ENCODE measurements at places on chromosomes 7 and 10.

- no peak for DNase-seq
Measured at GRCh38 chr10:93280121-93280698, 201.9 kb downstream of the MYOF start.

- DNase-seq, result no peak
Measured at GRCh38 chr7:69367780-69368179, 230.5 kb upstream of the AUTS2 start.

DNA sequence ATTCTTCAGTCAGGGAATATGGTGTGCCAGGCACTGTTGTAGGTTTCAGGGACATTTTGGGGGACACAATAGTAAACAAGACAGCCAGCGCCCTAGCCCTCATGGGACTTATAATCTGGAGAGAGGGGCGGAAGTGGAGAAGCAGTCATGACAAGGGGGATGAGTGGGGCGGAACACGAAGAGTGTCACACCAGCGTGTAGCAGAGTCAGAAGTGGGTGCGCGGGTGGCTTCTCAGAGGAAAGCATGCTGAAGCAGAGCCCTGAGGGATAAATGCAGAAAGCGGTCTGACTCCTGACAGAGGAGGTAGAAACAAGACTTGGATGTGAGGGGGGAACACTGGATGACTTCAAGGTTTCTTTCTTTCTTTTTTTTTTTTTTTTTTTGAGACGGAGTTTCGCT is 160.3 kb upstream of the LYZL2 start:
- no peak for DNase-seq

GRCh38 chr10:926075-926698 is 5.3 kb downstream of the LARP4B start:
- DNase-seq, result no peak

- DNase-seq, result no peak
Measured at GRCh38 chr7:133300811-133301210, 47.9 kb downstream of the EXOC4 start.

GRCh38 chr10:111186358-111186757 is 109.5 kb downstream of the ADRA2A start:
- DNase-seq, result no peak

- no peak for DNase-seq
Measured at GRCh38 chr10:122113945-122114747, 125.2 kb downstream of the TACC2 start.

DNA sequence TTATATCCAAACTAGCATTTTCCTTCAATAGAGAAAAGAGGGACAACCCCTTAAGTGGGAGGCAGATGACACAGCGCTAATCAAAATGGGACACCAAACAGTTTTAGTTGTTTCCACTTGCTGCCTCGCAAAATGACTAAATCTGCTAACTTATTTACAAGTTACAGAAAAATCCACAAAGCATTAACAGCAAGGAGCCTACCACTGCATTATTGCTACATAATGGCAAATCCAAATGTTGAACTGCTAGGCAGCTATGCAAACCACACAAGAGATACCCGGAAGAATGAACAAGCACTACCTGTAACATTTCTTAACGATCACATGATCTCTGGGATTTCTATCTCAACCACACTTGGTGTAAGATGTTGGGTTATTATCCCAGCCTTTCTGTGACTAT is 96.7 kb downstream of the SFMBT2 start:
- DNase-seq, result no peak

DNA sequence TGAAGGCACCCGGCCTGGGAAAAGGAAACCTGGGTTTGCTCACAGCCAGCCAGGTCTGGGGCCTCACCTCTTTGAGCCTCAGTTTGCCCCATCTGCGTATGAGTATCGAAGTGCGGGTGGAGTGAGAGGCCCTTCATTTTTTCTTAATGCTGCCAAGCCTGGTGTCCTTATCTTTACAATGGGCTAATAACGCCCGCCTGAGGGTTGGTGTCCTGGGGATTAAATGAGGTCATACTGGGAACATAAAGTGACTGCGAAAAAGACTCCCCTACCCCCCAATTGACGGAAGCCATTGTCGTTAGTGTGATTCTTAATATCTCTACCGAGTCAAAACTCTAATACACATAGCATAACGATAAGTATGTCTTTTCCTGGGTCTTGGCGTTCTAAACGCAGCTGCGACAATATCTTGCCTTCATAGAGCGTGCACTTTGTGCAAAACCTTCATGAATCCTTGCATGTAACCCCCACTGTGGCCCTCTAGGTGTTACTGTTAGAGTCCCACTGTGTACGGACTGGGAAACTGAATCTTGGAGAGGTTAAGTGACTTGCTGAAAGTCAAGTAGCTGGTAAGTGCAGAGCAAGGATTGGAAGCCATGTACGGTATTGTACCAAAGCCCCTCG is 11.4 kb upstream of the GRB10 start:
- no peak for DNase-seq

DNA sequence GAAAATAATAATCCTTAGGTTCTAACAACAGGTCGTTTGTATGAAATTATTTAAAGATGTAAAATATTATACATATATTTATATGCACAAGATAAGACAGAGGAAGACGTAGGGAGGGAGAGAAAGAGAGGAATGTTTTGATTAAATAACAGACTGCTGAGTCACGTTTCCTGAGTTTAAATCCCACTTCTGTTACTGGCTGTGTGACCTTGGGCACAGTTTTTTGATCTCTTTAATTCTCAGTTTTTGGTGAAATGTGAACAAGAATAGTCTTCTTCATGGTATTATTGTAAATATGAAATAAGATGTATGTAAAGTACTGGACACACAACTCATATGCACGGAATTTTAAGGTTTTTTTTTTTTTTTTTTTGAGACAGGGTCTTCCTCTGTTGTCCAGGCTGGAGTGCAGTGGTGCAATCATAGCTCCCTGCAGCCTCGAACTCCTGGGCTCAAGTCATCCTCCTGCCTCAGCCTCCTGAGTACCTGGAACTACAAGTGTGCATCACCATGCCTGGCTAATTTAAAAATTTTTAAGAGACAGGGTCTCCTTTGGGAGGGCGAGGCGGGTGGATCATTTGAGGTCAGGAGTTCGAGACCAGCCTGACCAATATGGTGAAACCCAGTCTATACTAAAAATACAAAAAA is 42.6 kb downstream of the BAMBI start:
- DNase-seq, result no peak

- DNase-seq, result no peak
Measured at GRCh38 chr10:3215153-3215775, 42.7 kb upstream of the PITRM1 start.

GRCh38 chr10:93413252-93413689 is 68.9 kb downstream of the MYOF start:
- no peak for DNase-seq

GRCh38 chr10:52146766-52147165 is 167.3 kb upstream of the DKK1 start:
- no peak for DNase-seq

DNA sequence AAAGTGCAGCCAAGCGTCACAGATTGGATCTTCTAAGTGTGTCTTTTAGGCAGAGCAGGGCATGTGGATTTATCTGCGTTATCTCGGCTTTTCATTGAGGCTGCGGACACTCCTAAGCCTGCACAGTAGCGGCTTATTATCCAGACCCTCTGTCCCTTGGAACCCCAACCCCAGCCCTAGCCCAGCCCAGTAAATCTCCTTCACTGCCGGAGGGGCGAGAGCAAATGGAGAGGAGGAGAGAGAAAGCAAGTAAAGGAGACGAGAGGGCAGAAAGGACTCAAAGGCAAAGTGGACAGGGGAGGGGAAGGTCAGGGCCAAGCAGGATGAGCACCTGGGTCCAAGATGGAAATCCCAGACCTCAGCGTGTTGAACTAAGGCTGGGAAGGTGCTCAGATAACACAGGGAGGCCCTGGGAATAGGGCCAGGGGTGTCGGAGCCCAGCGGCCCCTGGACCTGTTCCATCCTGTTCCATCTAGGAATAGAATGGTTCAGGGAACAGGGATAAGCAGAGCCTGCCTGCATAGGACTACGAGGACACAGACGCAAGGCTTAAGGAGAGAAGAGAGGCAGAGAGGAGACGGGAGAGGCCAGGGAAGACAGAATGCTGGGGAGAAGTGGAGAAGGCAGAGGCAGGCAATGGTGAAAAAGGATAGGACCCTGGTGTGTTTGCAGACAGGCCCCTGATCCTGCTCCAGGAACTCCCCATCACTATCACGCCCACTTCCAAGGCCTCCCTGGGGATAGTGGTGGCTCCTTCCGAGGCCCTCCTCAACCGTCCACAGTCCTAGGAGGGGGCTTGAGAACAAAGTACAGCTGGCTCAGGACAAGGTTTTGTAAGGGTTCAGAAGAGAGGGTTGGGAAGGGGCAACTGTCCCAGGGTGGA is 99.6 kb downstream of the CHST15 start:
- no peak for DNase-seq

- no peak for DNase-seq
Measured at GRCh38 chr10:125684581-125684980, 1.6 kb upstream of the TEX36 start.

DNA sequence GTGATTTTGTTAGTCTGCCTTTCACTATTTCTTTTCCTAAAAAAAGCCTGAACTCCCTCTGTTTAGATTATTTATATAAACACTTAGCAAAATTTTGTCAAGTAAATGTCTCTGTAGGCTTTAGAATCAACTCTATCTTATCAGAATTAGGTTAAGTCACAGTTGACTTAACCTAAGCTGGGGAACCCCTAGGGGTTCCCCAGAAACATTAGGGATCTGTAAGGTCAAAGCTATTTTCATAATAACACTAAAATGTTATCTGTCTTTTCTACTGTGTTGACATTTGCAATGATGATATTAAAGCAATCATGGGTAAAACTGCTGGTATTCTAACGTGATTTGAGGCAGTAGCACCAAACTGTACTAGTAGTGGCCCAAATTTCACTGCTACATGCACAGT is 24.3 kb downstream of the DYNC1I1 start:
- DNase-seq, result no peak

- no peak for DNase-seq
Measured at GRCh38 chr7:152751449-152752141, 8.0 kb upstream of the ACTR3B start.

DNA sequence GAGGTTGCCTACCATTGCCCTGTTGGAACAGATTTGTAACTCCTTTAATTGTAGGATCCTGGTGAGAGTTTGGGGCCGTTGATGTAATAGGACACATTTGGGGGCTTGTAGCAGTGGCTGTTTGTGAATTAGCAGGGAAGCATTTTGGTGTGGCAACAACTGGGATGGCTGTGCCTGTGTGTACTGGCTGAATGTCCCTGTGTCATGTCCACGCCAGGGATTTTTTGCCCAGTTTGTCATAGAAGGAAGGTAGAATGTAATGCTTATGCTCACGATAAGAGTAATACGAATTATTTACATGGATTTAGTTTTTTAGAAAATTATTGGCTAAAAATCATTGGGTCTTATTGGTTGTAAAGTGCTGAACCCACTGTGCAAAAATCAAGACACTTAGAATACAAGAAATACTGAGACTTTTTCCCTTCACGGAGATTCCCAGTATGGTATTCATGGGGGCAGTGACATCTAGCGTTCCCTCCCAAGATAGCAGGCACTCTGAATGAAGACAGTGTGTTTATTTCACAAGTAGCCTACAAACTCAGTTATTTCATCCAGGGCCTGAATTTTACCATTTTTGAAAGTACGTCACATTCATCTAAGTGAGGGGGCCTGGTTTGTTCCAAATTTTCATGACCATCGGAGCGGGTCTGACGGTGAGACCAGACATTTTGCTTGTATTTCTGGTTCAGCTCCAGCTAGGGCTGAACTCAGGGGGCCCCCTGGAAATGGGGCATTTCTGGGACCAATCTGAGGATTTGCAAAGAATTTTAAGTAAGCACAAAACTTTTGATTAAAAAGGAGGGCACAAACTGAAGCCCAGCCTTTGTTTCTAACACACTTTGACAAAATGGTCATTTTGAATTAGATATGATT is 74.7 kb downstream of the CACNB2 start:
- DNase-seq, result no peak

- DNase-seq, result no peak
Measured at GRCh38 chr10:47261556-47261955, 38.4 kb upstream of the GDF10 start.

GRCh38 chr10:112721080-112721698 is 228.9 kb upstream of the TCF7L2 start:
- DNase-seq, result no peak

- DNase-seq, result no peak
Measured at GRCh38 chr7:46912692-46913091, 669.2 kb downstream of the TNS3 start.

GRCh38 chr7:32140210-32140939 is 70.2 kb upstream of the PDE1C start:
- no peak for DNase-seq

- no peak for DNase-seq
Measured at GRCh38 chr10:70144372-70145110, 2.0 kb downstream of the TYSND1 start.

GRCh38 chr10:131722121-131722520 is 178.7 kb upstream of the PPP2R2D start:
- DNase-seq, result no peak

DNA sequence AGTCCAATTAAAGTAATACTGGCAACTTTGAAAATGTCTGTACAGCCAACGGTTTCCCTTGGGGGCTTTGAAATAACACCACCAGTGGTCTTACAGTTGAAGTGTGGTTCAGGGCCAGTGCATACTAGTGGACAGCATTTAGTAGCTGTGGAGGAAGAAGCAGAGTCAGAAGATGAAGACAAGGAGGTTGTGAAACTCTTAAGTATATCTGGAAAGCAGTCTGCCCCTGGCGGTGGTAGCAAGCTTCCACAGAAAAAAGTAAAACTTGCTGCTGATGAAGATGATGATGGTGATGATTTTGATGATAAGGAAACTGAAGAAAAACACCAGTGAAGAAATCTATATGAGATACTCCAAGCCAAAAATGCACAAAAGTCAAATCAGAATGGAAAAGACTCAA is 72.2 kb downstream of the ZNF783 start:
- no peak for DNase-seq

- no peak for DNase-seq
Measured at GRCh38 chr10:71685554-71686232, 33.9 kb downstream of the C10orf105 start.

All from retinal pigment epithelial cell (primary cell).